Aorta (tissue), 5 donors: ENCODE measurements at places on chromosomes 7 and 10. TPM values are rescaled to one million over a fixed set of nuclear protein-coding genes. Genes with fewer than 3 reads are reported as not detected.

The ITGB1 gene
- total RNA-seq, result 870 TPM

The AGFG2 gene
- 28.4 TPM for total RNA-seq

The ELAPOR2 gene
- total RNA-seq, result 17.9 TPM

The MET gene
- 24.6 TPM for total RNA-seq

The MOGAT3 gene
- not detected for total RNA-seq

The INMT gene
- 131 TPM for total RNA-seq

The LLCFC1 gene
- not detected for total RNA-seq

The MDFIC gene
- 37.2 TPM for total RNA-seq

The CC2D2B gene
- 11.8 TPM for total RNA-seq

The CYP2W1 gene
- not detected for total RNA-seq

The SLC16A12 gene
- total RNA-seq, result 0.21 TPM

The MCM10 gene
- 0.81 TPM for total RNA-seq

The STEAP1 gene
- 41.1 TPM for total RNA-seq

The C7orf57 gene
- total RNA-seq, result not detected

The LIPJ gene
- not detected for total RNA-seq

The CFAP69 gene
- total RNA-seq, result 15.8 TPM

The PTCD1 gene
- 5.4 TPM for total RNA-seq
